ENCODE measurements at places on chromosomes 1 and 21. TPM values are rescaled to one million over a fixed set of nuclear protein-coding genes. Genes with fewer than 3 reads are reported as not detected.

Gene OR6N1
- not detected for polyA plus RNA-seq

Gene TNFAIP8L2
- polyA plus RNA-seq = 5.4 TPM

Gene CAPN8
- polyA plus RNA-seq = 11.9 TPM

Gene S100B
- polyA plus RNA-seq = 12.4 TPM

Gene ABCG1
- 16.3 TPM for polyA plus RNA-seq

Gene LCE2A
- polyA plus RNA-seq = not detected

Gene OR2AK2
- polyA plus RNA-seq = not detected

Gene CD1B
- polyA plus RNA-seq = 0.09 TPM

Gene FLG2
- polyA plus RNA-seq = not detected

Gene INSRR
- polyA plus RNA-seq = 0.04 TPM

Gene LRRC71
- not detected for polyA plus RNA-seq

Gene SYNJ1
- 7.3 TPM for polyA plus RNA-seq

Gene SLC5A9
- 0.27 TPM for polyA plus RNA-seq

Gene STYXL2
- polyA plus RNA-seq = not detected

Gene RAB25
- 28.2 TPM for polyA plus RNA-seq

Gene SPRR3
- polyA plus RNA-seq = 0.65 TPM

Gene DDI2
- 7.2 TPM for polyA plus RNA-seq

Gene NEK2
- polyA plus RNA-seq = 0.18 TPM

Gene DNAH14
- polyA plus RNA-seq = 2.8 TPM

Gene SPATA1
- polyA plus RNA-seq = 0.24 TPM

Gene ADAMTSL4
- 144 TPM for polyA plus RNA-seq

Gene E2F2
- 0.08 TPM for polyA plus RNA-seq

Gene FCRL5
- polyA plus RNA-seq = 0.14 TPM

Gene DCDC2B
- polyA plus RNA-seq = not detected

Gene OR6K3
- not detected for polyA plus RNA-seq

Gene RGS8
- 0.03 TPM for polyA plus RNA-seq

Gene USH2A
- polyA plus RNA-seq = not detected

Gene FBXO2
- 5.5 TPM for polyA plus RNA-seq

Gene IVL
- polyA plus RNA-seq = 9.5 TPM

Gene NECTIN4
- polyA plus RNA-seq = 5.0 TPM

Gene PLEKHA6
- polyA plus RNA-seq = 9.5 TPM

Gene CCDC27
- not detected for polyA plus RNA-seq

Gene TP73
- polyA plus RNA-seq = 0.09 TPM

Gene CEP85
- polyA plus RNA-seq = 4.3 TPM

Gene ATP1A4
- 6.2 TPM for polyA plus RNA-seq

Gene RGS18
- 1.5 TPM for polyA plus RNA-seq

Gene CCDC185
- not detected for polyA plus RNA-seq

Gene AGT
- 6.6 TPM for polyA plus RNA-seq

Gene SLAMF9
- polyA plus RNA-seq = not detected

Gene PRAMEF10
- not detected for polyA plus RNA-seq

Gene LCA5L
- polyA plus RNA-seq = 1.5 TPM

Gene NCMAP
- 0.20 TPM for polyA plus RNA-seq

Gene RSPO1
- polyA plus RNA-seq = 2.2 TPM

Gene PCBP3
- 4.6 TPM for polyA plus RNA-seq

Gene SFN
- 23.5 TPM for polyA plus RNA-seq

Gene LCK
- 2.1 TPM for polyA plus RNA-seq

Gene KRTAP13-2
- polyA plus RNA-seq = not detected

Gene NVL
- 14.8 TPM for polyA plus RNA-seq

Measured in urinary bladder (tissue), 4 donors.